ENCODE measurements at places on chromosomes 2 and 18.

- DNase-seq = no peak
Observed at GRCh38 chr2:100404411-100404810, 13.1 kb downstream of the CHST10 start.

DNA sequence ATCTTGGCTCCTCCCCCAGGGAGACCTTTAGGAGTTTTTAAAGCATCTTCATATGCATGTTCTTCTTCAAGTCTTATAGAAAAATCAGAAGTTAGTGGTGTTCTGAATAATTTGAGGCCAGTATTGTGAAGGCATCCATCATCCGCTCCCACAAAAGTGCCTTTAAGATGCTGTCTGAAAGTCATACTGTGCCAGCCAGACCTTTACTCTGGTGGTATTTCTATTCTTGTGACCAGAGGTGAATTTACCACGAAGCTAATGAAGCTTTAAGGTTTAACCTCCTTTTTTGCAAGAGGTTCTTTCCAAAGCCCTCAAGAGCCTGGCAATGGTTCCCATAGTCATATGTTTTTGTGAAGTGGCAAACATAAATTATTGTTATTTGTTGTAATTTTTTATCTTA lies 54.3 kb downstream of the SLC40A1 start:
- no peak for DNase-seq

DNA sequence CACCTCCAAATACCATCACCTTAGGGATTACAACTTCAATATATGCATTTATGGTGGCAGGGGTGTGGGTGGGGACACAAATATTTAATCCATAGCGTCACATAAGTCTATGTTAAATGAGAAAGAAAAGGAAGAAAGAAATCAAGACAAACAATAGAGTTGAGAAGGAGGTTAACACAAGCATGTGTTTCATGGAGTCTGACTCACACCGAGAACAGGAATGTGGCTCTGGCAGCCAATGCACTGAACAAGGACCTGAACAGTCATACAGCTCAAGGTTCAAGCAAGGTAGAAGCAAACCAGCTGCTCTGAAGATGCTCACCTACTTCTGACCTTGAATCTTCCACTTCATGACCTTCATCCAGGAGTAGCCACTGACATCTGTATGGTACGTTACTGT lies 36.2 kb upstream of the LPIN1 start:
- DNase-seq = no peak

DNA sequence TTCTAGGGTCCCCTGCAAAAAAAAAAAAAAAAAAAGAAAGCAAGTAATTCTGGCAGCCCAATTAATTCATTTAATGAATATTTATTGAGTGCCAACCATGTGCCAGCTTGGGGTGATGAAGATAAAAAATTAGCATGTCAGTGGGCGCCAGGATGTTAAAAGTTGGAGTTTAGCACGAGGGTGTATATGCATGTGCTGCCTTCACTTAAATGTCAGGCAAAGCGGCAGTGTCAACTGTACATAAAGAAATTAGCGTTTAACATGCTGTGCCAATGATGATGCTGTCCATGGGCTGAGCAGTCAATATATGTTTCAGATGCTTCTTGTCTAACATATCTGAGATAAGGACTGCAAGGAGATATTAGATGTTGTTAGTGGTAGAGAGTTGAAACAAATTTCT lies 49.5 kb downstream of the ASAP2 start:
- no peak for DNase-seq

- DNase-seq = no peak
Observed at GRCh38 chr2:96354492-96354891, 18.9 kb downstream of the NCAPH start.

- DNase-seq = no peak
Observed at GRCh38 chr2:114170070-114170469, 272.4 kb upstream of the DPP10 start.

- DNase-seq = no peak
Observed at GRCh38 chr2:237824085-237824484, 25.5 kb downstream of the RBM44 start.
